ENCODE measurements at places on chromosomes 12 and 14.

DNA sequence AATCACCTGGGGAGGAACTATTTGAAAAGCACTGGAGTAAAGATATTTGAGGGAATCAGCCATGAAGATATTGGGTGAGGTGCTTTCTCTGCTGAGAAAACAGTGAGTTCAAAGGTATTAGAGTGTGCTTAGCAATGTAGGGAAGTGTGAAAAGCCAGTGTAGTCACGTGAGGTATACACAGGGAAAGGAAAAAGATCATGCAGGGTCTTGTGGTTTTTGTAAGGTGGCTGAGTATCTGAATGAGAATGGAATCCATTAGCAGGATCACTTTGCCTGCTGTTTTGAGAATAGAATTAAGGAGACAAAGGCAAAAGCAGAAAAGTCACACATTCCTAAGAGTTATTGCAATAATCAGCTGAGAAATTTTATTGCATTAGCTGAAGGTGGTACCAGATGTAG, 193.0 kb downstream of the PIK3C2G start:
- no peak for DNase-seq

GRCh38 chr14:59254146-59254910, 65.9 kb downstream of the DAAM1 start:
- DNase-seq = no peak

DNA sequence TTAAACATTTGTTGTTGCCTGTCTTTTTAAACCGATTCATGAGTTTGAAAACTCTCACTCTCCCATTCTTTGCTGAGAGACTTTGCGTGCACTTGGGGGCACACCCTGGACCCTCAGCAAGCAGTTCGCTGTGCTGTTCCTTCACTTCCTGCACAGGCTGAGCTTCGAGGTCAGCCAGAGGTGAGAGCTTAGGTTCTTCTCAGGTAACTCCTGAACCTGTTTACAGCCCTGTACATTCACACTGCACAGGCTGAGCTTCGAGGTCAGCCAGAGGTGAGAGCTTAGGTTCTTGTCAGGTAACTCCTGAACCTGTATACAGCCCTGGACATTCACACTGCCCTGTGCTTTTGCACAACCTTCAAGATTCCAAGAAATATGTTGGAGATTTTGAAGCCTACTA, 9.8 kb upstream of the CLECL1 start:
- DNase-seq = no peak

DNA sequence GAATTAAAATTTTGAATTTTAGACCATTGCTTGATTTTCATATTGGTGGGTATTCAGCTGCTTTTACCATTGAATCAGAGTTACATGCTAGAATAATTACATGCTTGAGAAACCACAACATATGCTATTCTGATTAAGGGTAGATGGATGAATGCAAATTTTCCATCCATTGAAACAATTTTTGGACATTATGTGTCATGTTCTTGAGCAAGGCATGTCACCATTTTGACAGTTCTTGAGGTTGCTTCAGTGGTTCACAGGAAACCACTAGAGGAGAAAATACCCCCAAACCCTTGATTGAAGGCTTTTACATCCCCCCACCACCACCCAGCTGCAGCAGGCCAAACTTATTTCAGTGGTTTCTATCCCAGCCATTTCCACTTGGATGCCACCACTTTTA, 13.5 kb downstream of the UBR7 start:
- DNase-seq = no peak

DNA sequence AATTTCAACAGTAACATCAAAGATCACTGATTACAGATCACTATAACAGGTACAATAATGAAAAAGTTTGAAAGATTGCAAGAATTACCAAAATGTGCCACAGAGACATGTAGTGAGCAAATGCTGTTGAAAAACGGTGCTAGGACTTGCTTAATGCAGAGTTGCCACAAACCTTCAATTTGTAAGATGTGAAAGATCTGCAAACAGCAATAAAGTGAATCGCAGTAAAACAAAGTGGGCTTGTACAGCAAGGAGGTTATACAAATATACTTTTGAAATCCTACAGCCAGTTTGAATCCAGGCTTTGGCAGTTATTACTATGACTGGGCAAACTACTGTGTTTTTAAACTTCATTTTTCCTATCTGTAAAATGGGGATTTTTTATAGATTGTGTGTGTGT, 1.0 kb upstream of the PLEKHA5 start:
- DNase-seq = no peak

GRCh38 chr14:69812711-69813110, 15.7 kb upstream of the SLC10A1 start:
- no peak for DNase-seq

DNA sequence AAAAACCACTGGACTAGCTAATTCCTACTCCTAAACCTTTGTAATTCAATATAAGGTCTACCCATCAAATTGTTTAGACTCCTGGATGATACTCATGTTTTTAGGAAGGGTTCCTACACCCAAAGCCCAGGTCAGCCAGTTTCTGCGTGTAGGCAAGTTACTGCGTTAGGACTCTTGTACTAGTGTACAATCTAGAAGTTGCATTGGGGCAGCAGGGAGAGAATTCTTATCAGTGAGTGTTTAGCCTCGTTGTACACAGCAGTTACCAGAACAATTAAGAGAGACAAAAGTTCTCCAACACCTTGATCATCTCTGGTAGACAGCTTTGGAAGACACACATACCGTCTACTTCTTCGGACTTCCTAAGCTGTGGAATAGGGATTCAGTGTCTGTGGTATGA, 29.2 kb downstream of the FBXL14 start:
- DNase-seq = no peak

DNA sequence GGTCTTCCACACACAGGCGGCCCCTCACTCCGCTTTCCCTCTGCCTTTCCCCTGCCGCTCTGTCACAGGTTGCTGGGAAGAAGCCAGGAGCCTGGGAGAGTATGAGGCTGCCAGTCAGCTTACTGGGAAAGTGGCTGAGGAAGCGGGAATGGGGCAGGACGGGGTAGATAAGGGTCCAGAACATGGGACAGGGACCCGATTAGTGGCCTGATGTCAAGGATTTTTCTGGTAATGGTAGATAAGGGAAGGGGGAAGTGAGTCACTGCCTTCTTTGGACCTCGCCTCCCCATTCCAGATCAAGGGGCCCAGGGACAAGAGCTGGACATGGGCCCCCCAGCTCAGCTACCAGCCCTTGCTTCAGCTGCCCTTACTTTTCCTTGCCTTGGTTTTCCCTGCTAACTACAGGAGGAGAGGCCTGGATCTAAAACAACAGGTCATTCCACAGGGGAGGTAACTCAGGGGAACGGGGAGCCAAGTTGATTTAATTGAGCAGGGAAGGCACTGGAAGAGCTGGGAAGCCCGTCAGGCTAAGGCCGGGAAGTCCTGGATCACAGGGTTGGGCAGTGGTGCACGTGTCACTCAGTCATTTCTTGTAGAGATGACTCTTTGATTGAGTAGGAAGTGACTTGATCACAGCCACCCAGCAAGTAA, 3.5 kb upstream of the LPAR5 start:
- no peak for DNase-seq

DNA sequence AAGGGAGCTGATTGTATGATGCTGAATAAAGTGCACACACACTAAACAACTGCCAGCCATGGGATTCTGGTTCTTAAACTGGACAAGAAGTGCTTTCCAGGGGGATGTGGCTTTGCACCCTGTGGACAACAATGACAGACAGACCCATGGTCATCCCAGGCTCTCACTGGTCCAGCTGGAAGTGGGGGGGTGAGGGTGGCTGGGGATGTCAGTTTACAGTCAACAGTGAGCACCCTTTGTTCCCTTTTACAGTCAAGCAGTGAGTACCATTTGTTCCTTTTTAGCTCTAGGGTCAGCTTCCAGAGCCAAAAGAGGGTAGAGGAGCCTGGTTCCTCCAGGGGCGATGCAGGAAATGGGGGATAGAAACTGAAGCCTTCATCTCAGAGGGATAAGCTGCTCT, 100.7 kb downstream of the SMOC1 start:
- DNase-seq = no peak

GRCh38 chr12:1592444-1593173, 1.8 kb downstream of the FBXL14 start:
- DNase-seq = no peak

- DNase-seq = no peak
These were observed 19.3 kb downstream of the SLC25A3 start for GRCh38 chr12:98612696-98613334.

DNA sequence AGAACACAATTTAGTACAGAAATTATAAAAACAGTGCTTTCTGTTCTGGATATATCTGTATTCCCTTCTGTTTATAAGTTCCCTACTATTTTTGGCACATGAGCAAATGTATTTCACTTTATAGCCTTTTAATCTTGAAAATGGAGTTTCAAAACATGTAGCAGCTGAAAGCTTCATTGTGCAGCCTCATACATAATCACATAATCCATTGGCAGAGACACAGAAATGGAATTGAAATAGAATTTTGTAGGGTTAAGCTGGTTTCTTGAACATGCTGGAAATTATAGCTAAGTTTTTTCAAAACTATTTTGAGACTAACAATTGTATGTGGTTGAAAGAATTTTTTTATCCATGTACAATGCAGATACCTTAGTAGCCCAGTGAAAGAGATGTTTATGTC, 614.3 kb upstream of the MDGA2 start:
- DNase-seq = no peak

DNA sequence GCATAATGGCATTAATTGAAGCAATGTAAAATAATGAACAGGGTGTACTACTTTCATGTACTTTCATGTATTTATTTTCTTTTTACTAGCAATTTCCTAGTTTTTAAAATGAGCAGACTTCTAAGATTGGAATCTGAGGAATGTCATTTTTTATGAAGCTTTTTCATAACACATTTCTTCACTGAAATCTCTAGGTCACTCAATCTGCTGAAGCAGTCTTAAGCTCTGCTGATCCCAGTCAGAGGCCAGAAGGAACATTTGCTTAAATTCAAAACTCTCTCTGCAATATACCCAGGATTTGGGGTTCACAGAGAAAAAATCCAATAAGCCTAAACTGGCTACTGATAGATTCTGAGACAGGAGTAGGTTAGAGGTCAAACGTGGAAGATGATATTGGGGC, 73.6 kb upstream of the CNTN1 start:
- no peak for DNase-seq

DNA sequence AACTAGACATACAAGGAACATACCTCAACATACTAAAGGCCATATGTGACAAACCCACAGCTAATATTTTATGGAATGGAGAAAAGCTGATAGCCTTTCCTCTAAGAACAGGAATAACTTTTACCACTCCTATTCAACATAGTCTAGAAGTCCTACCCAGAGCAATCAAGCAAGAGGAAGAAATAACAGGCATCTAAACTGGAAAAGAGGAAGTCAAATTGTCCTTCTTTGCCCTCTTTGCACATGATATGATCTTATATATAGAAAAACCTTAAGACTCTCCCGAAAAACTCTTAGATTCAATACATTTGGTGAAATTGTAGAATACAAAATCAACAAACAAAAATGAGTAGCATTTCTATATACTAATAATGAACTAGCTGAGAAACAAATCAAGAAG, 110.0 kb downstream of the ATP23 start:
- DNase-seq = no peak

GRCh38 chr14:24436355-24437019, 6.1 kb downstream of the SDR39U1 start:
- DNase-seq = no peak

- DNase-seq = no peak
These were observed 164.7 kb downstream of the VRK1 start for GRCh38 chr14:96961895-96962294.

GRCh38 chr14:58865514-58866281, 227.9 kb downstream of the DACT1 start:
- no peak for DNase-seq

DNA sequence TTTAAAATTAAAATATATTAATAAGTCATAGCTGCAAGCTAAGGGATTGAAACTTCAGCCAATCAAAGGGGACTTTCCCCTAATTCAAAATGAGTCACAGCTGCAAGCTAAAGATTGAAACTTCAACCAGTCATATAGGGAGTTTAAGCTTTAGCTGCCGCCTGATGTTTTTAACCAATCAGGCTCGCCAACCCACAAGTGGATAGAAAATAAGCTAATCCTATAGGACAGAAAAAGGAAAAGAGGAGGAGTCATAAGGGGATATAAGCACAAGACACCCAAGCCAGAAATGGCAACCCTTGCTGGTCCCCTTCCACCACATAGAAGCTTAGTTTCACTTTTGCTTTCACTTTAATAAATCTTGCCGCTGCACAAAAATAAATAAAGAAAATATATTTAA, 1154.6 kb downstream of the GALC start:
- no peak for DNase-seq

DNA sequence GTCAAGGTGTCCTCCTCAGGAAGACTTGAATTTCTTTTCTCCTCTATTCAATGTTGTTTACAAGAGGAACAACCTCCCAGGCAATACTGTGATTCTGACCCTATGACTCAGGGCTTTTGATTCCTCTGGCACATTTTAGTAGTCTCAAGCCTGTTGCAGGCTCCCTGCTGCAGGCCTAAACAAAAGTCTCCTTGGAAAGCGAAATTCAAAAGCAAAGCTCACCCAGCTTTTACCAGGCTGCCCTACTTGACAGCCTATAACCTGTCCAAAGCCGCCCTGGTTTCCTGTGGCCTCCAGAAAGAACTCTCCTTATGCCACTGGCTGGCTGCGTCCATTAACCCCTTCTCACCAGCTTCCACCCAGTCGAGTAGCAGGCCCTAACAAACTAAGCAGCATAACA, 11.6 kb downstream of the FGD6 start:
- no peak for DNase-seq

GRCh38 chr14:22379727-22380126, 209.3 kb downstream of the DAD1 start:
- no peak for DNase-seq

GRCh38 chr12:29551812-29552211, 54.3 kb upstream of the OVCH1 start:
- no peak for DNase-seq

- DNase-seq = no peak
These were observed 18.9 kb upstream of the RASSF8 start for GRCh38 chr12:25939606-25940005.

- no peak for DNase-seq
These were observed 17.1 kb downstream of the POMT2 start for GRCh38 chr14:77303417-77304156.

GRCh38 chr12:25970082-25970481, 11.6 kb downstream of the RASSF8 start:
- no peak for DNase-seq

GRCh38 chr12:127823801-127824200, 443.2 kb upstream of the TMEM132C start:
- no peak for DNase-seq

Data from GM12891 (cell line).